ENCODE measurements at places on chromosomes 4 and X.

GRCh38 chr4:21709031-21709430 lies 239.5 kb downstream of the KCNIP4 start:
- DNase-seq: no peak

GRCh38 chr4:150078579-150079080 lies 385 bp downstream of the DCLK2 start:
- DNase-seq: no peak

- no peak for DNase-seq
These were observed 22.7 kb upstream of the PGRMC2 start for GRCh38 chr4:128310266-128310697.

DNA sequence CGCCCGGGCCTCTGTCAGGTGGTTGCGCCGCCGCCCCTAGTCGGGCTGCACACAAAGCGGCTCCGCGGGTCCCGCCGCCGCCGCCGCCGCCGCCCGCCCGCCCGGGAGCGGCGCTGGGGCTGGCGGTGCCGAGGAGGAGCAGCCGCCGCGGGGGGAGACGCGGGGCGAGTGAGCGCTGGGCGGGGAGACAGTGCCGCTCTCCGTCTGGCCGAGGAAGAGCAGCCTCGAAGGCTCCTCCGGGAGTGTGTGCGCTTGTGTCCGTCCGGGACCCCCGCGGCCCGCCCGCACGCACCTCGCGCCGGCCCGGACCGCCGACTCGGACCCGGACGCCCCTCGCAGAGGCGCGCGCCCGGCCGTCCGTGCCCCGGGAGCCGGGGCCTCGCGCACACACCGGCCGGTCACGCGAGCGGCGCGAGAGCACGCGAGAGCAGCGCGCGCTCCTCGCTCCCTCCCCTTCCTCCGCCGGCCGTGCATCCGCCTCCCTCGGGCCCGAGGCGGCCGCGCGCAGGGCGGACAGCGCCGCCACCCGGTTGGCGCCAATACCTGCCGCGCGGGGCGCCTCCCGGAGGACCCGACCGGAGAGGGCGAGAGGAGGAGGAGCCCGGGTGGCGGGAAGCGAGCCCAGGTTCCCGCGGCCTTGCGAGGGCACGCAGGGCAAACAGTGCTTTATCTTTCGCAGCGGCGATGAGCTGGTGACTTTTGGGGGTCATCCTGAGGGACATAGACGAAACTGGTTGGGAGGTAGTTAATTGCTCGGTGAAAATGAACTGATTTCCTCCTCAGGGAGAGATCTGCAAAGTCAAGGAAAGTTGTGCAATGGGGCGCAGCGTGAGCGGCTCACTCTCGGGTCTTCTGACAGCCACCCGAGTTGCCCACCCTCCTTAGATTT lies at the start of gene PDS5A:
Gene PDS5A, minus strand, starts transcription at position 423 of the 889 bp plus-strand sequence. CDS start 1,334 bp downstream, outside the sequence.
- DNase-seq: peak; percentile 87

DNA sequence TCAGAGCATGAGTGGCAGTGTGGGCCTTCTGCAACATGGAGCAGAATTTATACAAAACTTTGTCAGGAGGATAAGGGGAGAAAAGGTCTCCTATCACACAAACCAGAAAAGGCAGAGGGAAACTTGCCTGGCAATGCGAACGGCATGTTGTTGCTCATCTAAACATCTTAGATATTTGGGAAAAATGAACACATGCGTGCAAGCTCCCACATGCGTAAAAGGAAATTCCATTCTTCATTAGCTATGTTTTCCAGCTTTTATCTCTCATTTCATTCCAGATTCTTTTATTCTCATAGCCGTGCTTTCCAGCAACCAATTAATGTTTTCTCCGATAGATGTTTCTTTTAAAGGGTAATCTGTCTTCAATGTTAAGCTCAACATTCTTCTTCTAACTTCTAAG lies 31.3 kb upstream of the GBA3 start:
- no peak for DNase-seq

GRCh38 chr4:140065393-140065792 lies 88.6 kb downstream of the MAML3 start:
- DNase-seq: no peak

- no peak for DNase-seq
These were observed 26.0 kb downstream of the FHDC1 start for GRCh38 chr4:152962150-152962549.

- DNase-seq: peak; percentile 76
These were observed 72.1 kb downstream of the AFF1 start for GRCh38 chr4:87006676-87007527.

- DNase-seq: no peak
These were observed 48.3 kb downstream of the ENPP6 start for GRCh38 chr4:184169225-184169867.

DNA sequence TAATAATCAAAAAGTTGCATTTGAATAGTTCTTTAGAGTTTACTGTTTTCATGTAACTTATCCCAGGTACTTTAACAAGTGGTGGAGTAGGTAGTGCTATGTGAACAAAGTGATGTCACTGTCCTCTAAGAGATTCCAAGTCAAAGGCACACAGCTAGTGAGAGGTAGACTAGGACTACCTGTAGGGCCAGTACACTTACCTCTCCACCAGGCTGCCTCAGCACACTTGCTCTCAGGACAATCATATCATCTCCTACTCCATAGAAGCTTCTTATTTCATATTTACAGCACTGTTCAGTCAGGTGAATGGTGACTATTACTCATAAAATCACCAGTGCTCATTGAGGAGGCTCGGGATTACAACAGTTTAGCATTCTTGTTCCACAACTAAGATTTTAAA lies 173.0 kb upstream of the EMCN start:
- no peak for DNase-seq

- no peak for DNase-seq
These were observed 19.3 kb upstream of the GUCY2F start for GRCh38 chrX:109501176-109501575.

- DNase-seq: no peak
These were observed 56.7 kb downstream of the NAF1 start for GRCh38 chr4:163109967-163110366.

GRCh38 chrX:12975991-12976558 lies 1.2 kb downstream of the TMSB4X start:
- DNase-seq: no peak

- no peak for DNase-seq
These were observed 354.1 kb downstream of the CAMK2D start for GRCh38 chr4:113407409-113407808.

DNA sequence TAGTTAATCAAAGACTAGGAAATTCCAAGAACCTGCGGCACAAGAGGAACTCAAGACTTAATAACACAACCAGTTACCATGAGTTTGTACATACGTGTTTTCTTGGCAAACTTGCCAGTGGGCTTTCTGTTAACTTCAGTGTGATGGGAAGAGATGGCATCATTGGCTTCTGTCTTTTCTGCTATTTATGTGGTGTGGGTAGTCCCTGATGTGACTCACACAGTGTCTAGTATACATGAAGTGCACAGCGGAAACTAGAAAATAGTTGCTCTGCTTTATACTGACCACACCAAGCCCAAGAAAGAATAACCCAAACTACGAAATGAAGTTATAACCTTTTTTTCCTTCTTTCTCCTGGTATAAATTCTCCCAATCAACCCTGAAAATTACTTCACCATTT lies 24.5 kb downstream of the DAPP1 start:
- no peak for DNase-seq

DNA sequence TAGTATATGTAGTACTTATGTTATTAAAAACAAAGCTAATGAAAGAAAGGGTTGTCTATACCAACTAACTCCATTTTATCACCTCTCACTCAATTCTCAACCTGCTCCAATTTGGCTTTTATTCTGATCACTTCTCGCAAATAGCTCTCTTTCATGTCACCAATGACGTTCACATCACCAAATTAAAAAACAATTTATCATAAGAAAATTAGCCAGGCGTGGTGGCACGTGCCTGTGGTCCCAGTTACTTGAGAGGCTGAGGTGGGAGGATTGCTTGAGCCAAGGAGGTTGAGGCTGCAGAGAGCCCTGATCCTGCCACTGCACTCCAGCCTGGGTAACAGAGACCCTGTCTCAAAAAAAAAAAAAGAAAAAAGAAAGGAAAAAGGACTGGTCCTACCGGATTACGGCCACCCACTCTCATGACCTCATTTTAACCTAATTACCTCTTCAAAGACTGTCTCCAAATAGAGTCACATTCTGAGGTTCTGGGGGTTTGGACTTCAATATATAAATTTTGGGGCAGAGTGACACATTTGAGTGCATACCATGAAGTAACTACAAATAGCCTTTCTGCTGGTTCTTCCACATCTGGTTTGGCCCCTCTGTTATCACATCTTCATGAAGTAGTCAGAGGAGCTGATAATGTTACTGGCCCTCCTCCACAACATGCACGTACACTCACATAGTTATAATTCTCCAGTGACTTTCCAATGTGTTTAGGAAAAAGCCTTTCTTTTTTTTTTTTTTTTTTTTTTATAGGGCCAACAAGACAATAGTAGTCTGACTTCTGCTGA lies 15.8 kb upstream of the RBMX start:
- DNase-seq: no peak

- DNase-seq: no peak
These were observed 4.7 kb downstream of the THAP9 start for GRCh38 chr4:82905205-82905604.

DNA sequence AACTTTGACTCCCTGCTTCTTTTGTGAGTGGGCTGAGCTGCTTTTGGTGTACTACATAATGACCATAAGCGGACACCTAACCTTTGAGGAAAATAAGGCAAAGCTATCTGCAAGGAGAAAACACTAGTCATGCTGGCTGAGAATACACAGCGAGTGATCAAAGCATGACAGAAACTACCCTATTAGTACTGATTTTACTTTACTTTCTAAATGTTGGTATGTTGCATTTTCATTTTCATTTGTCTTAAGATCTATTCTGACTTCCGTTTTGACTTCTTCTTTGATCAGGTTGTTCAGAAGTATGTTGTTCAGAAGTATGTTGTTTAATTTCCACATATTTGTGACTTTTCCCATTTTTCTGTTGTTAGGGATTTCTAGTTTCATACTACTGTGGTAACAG lies 361.1 kb downstream of the TRAM1L1 start:
- no peak for DNase-seq

- no peak for DNase-seq
These were observed 215.9 kb upstream of the AADAT start for GRCh38 chr4:170305627-170306026.

DNA sequence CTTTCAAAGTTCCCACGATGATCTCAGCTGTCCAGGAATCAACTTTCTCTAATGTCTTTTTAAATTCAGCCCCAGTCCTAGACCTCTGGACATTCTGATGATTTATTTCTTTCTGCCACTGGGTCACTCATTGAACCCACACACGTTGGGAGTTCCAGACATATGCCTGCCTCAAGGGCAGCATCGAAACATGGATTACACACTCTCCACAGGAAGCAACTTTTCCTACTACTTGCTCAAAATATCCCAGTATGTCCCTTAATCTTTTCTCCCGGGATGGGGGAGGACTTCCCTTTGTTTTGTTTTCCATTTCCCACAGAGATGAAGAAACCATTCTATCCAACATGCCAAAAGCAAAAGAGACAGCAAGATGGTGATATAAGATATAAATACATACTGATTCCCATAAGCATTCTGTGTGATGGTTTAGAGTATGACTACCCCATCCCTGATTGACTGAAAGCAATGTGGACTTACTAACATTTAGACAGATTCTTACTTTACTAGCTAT lies 79.8 kb upstream of the PPARGC1A start:
- no peak for DNase-seq

Data from stimulated activated CD8-positive, alpha-beta memory T cell treated with anti-CD3 and anti-CD28 coated beads, Interleukin-2, amount 100 ng/mL, for 48 hours (primary cell).